ENCODE measurements at places on chromosomes 4 and X. TPM values are rescaled to one million over a fixed set of nuclear protein-coding genes. Genes with fewer than 3 reads are reported as not detected.

DNA sequence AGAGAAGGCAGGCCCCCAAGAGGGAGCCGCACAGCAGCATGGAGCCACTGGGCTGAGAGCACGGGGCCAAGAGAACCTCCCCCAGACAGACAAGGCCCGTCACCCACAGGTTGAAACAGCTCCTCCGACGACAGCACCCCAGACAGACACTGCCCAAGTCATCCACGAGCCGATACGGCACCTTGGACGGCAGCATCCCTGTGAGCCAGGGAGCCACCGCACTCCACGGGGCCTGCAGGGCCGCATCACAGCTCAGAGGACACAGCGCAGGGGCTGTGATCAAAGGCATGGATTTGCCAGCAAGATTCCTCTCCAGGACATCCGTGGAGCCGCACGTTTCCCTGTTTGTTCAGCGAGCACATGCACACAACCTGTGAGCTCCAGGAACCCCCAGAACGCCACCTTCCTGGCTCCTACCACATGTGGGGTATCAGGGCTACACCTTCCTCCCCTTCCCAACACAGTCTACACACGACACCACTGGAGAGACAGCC, 3.9 kb downstream of the CTBP1 start:
- DNase-seq = peak; percentile 79
- no peaks in the 10 kb centered on the region for H3K27me3 ChIP-seq
- peak overlapping the region; percentile 27 for H3K27ac ChIP-seq
- no peaks in the 10 kb centered on the region for H3K36me3 ChIP-seq
- H3K4me1 ChIP-seq = peaks cover 43% of the 10 kb centered on the region

DNA sequence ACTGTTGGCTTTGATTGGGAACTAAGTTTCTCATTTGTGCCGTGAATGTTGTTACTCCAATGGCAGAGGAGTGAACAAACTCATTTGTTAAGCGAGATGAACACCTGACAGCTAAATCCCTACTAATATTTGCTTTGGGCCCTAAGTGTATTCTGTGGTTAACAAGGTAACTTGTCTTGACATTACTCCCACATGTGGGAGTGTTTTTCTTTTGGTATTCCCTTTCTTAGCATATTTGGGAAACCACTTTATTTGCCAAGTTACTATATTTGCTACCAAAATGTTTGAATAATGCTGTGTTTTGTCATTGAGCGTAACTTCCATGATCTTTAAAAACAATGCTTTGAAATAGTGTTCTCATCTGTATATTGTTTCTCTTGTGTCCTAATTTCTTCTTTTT, 82.5 kb downstream of the ARHGAP10 start:
- peak overlapping the region; percentile 98 for H3K27ac ChIP-seq
- H3K27me3 ChIP-seq = no peaks in the 10 kb centered on the region
- peaks cover 2% of the 10 kb centered on the region for H3K36me3 ChIP-seq
- no peak for DNase-seq
- H3K4me1 ChIP-seq = peaks cover 92% of the 10 kb centered on the region
- no peak overlapping the region for H3K4me3 ChIP-seq

The LONRF3 gene
- not detected for total RNA-seq

DNA sequence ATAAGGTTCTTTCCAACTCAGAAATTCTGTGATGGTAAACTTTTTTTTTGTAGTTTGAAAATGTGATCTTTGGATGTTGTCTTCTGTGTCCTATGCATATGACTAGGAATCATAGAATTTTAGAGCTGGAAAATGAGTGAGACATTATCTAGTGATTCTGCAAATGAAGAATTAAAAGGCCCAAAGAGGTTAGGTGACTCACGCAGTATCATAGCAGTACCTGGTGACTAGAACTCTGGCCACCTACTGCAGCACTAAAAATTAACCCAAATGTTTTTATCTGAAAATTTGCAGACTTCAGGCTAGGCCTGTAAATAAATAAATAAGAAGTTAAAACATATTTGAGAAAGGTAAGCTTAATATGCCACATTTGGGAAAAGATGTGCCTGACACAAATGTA, 52.8 kb downstream of the NFKB1 start:
- DNase-seq = no peak
- H3K36me3 ChIP-seq = peaks cover 2% of the 10 kb centered on the region
- H3K4me3 ChIP-seq = no peak overlapping the region
- no peaks in the 10 kb centered on the region for H3K27me3 ChIP-seq
- peaks cover 17% of the 10 kb centered on the region for H3K4me1 ChIP-seq

DNA sequence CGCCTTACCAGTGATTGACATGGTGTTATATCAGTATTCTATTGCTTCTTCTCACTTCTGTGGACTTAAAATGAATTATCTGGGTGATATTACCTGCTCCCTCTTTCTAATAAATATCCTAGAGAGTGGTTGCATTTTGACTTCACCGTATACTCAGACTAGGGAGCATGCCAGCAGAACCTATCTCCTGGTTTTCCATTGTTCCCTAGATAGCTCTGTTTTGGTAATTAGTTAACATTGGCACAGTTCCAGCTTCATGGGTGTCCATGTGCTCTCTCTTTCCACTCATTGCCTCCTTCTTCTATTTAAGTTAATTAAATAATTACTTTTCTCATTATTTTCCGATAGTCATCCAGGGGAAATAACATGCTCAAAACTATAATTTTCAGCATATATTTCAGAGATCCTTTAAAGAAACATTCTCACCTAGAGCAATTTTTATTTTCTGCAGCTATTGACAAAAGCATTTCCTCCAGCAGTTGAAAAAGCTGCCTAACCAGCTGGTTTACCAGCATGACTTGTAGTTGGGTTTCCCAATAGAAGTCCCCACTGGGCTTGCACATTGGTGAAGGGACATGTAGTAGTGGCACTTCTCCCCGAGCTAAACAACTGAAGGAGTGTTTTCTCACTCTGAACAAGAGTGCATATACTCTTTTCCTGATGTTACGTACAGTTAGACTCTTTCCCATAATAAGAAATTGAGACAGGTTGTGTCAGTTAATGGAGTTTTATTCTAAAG, 27.9 kb upstream of the PAPSS1 start:
- H3K4me3 ChIP-seq = no peak overlapping the region
- no peak for DNase-seq
- peaks cover 12% of the 10 kb centered on the region for H3K27me3 ChIP-seq
- peaks cover 6% of the 10 kb centered on the region for H3K4me1 ChIP-seq
- no peaks in the 10 kb centered on the region for H3K36me3 ChIP-seq
